ENCODE measurements at places on chromosomes 5 and 9.

DNA sequence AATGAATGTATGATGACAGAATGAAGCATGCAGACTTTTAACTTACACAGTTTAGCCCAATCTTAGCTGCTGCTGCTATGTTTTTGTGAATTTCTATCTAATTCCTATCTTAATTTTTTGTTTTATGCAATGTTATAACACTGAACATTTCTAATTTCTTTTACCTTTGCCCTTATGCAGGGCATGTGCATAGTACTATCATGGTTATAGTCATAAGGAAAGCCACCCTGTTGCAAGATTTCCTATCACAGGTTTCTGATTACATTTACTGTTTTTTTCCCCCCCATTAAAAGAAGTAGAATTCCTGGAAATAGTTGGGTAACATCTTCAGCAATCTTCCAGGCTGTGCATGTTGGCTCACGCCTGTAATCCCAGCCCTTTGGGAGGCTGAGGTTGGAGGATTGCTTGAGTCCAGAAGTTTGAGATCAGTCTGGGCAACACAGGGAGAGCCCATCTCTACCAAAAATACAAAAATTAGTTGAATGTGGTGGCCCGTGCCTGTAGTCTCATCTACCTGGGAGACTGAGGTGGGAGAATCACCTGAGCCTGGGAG lies 164.4 kb downstream of the KDM4C start:
- no peak for DNase-seq

DNA sequence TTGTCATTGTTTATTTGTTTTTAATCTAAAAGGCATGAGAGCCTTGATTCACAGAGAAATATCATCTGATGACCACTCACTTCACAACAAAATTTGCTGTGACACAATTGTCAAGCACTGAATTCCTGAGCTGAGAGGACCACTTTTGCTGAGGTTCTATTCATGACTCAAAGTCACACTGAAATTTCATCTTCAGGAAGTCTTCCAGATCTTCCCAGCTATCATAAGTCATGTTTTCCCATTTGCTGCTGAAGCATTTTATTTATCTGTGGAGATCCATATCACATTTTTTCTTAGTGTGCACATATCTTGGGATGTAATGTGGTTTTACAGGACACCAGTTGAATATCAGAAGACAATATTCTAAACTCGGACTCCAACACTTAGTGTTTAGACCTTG lies 255.1 kb upstream of the TRIM32 start:
- no peak for DNase-seq

- no peak for DNase-seq
These were observed 49.2 kb upstream of the PPP1R2B start for GRCh38 chr5:156800929-156801328.

DNA sequence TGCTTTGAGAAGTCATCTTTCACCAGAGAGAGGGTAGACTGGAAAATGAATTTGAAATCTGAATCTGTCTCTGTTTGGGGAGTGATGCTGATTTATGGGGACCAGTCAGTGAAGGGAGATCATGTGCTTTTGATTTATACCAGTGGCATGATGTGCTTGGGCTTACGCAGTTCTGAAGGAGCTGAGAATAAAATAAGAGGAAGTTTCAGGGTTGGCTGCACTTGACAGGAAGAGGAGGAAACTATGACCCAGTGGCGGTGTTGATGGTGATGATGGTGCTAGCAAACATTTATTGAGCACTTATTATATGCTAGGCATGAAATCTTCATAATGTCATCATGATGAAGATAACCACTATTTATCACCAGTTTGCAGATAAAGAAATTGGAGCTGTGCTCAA lies 136.4 kb upstream of the GLRA1 start:
- DNase-seq, result no peak

DNA sequence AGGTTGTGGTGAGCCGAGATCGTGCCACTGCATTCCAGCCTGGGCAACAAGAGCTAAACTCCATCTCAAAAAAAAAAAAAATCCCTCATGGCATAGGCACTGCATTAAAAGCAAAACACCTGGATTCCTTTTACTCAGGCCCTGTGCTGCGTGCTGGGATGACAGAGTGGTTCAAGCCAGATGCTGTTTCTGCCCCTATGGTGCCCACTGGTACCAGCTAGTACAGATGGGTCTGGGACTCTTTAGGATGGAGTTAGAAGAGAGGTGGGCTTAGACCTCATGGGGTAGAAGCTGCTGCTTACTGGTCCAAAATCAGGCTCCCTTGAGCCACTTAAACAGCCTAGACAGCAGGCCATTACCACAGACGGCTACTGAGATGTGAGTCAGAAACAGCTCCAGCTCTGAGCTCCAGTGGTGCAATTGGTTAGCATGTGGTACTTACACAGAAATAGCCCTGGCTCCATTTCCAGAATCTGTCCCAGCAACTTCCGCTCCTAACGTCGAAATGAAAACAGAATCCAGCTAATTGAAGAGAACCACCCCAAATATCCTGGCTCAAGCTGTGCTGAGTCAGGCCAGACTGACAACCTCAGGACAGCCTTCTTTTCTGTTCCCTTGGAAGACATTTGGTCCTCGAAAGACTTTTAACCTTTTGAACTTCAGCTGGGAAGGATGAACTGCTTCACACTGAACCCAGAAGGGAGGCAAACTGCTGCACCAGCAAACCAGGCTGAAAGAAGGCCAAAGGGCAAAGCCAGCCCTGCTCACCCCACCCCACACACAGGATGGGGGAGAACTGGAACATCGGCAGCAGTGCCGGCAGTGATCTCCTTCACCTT lies 15.5 kb downstream of the C5orf15 start:
- no peak for DNase-seq

GRCh38 chr5:131776450-131776849 lies 20.4 kb downstream of the FNIP1 start:
- DNase-seq, result no peak

DNA sequence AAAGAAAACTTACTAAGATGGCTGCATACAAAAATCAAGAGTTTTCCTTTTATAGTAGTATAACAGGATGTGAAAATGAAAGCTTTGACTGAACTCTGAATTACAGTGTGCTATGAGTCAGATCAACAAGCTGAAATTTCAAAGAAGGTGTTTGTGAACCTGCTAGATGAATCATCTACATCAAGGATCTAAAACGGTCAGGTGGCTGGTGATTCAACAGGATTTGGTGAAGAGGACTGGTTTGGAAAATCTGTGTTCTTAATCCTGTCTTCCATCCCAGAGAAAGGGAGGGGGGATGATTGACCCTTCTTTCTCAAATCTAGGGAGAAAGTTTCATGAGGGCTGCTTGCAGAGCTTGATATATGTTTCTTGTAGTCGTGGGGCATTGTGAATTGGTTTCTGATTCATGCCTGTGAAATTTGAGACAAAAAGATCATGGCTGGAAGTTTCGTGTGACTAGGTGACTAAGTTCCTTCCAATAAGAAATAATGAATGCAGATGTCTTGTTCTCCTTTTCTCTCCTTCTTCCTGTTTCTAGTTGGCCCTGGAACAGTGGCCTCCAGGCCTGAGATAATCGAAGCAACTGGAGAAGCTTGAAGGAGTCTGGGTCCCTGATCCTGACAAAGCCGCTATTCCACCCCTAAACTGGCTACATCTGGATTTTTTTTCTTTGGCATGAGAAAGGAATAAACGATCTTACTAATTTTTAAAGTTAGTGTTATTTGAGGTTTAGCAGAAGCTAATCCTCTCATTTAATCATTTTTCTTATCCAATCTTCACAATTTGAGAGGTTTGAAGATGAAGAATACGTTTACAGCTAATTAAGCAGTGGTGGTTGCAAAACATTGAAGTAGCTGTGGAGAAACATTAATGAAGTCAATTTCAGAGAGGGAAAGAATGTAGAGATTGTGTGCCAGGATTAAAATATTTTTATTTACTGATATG lies 67.2 kb downstream of the MRPS30 start:
- DNase-seq, result no peak

GRCh38 chr5:151084363-151084762 lies 3.5 kb upstream of the TNIP1 start:
- no peak for DNase-seq

DNA sequence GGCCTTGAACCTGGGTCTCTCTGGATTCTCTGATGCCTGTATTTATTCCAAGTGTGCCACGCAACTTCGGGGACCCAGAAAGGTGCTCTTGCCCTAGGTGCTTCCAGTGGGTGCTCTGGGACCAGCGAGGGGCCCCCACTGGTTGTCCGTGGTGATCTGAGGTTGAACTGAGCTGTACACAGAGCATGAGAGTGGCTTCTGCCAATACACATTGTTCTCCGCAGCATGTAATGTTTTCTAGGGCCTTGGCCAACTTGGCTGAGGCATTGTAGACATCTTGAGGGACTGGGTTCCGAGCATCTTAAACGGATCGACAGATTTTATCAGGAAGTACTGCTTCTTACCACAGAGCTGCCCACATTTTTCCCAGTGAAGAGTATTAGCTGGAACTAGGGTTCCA lies 117.9 kb downstream of the MTX3 start:
- DNase-seq, result no peak

DNA sequence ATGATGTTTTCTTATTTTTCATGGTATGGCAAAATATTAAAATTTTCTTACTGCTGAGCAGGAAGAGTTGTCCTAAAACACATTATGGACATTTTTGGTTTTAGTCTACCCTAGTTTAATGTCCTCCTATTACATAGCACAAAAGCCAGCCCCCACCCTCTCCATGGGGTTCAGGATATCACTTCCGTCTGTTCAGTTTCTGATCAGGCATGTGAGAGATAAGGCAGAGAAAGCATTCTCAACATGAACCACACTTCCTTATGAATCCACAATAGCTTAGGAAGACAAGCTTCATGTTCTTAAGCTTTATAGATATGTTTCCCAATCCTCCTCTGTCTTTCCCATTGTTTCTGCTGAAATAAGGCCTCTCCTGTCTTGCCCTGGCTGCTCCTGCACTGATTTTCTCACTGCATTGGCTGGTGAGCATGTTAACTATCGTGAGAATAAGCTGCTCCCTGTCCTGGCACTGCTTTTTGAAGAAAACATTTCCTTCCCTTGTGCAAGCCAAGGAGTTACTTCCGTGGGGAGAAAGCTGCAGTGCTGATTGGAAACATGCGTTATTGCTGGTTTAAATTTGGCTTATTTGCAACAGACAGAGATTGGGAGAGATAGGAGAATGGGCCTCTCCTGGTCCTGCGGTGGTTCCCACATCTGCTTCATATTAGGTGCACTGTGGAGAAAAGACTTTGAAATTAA lies 260.3 kb upstream of the RPS23 start:
- DNase-seq, result no peak

GRCh38 chr5:81817980-81818379 lies 67.1 kb upstream of the SSBP2 start:
- DNase-seq, result no peak

DNA sequence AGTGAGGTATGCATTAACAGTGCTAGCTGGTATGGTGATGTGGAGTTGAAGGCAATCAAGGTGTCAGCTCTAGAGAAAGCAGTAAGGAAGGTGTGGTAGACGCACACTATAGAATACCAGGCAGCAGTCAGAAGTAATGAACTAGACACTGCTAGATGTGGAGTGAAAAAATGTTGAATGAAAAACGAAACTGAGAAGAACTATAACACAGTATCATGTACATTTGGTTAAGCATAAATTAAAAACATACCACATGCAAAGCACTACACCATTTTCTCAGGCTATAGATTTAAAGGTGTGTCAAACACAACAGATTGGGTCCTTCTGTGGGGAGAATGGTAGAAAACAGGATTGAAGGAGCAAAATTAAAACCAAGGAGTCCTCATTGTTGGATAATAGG lies 15.4 kb downstream of the ZNF622 start:
- DNase-seq, result no peak

- DNase-seq, result no peak
These were observed 54.1 kb downstream of the MAN2A1 start for GRCh38 chr5:109743770-109744212.

DNA sequence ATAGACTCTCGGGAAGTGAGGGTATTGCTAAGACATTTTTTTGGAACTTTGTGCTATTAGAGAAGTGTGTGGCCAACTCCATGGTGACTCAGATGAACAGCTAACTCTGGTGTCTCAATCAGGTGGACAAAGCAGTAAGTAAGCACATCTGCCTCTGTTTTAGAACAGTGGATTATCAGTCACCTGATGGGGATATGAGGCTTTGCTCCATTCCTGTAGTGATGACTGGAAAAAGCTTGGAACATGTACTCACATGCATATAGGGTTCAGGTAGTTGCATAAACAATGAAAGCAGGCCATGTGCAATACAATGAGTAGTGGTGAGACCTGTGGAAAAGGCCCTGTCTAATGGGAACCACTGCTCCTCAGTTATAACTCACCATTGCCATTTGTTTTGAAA lies 168.2 kb upstream of the FBN2 start:
- DNase-seq, result no peak

GRCh38 chr5:95878417-95879323 lies 56.1 kb upstream of the GLRX start:
- no peak for DNase-seq

- no peak for DNase-seq
These were observed at the start of gene FGF18 for GRCh38 chr5:171418982-171419687. Gene FGF18, plus strand, starts transcription at chr5:171419647. Its CDS starts 553 bp downstream, at chr5:171420200.

DNA sequence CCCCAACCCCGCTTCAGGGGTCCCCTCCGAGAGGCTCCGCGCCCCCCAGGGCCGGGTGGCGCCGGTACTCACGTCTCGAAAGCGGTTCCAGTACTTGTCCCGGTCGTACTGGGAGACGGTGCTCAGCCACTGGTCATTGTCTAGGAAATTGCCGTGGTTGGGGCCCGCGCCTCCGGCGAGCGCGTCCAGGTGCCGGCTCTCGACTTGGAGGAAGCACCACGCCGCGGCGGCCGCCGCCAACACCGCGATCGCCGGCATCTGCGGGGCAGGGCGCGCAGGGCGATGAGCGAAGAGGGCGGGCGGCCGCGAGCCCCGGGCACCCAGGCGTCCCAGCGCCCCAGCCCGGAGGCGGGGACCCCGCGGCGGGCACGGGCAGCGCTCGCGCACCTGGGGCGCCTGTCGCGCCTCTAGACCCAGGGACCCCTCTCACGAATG lies 808 bp downstream of the SPOCK1 start:
- peak; percentile 42 for DNase-seq

DNA sequence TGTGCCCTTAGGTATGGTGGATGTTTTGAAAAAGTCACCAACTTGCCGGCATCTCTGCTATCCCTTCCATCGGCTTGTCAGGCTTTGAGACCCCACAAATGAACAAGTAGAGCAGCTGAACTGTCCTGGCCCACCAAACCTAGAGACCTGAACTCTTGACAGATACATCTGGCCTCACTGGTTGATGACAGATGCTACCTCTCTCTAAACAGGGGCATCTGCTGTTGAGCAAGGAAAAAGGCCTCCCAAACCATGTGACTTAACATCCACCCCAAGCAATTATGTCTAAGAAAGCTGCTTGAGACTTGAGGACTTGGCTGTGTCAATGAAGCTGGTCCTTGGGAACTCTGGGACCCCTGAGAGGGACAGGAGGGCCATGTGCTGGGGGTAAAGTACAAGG lies 2.3 kb downstream of the CCNI2 start:
- DNase-seq, result no peak

DNA sequence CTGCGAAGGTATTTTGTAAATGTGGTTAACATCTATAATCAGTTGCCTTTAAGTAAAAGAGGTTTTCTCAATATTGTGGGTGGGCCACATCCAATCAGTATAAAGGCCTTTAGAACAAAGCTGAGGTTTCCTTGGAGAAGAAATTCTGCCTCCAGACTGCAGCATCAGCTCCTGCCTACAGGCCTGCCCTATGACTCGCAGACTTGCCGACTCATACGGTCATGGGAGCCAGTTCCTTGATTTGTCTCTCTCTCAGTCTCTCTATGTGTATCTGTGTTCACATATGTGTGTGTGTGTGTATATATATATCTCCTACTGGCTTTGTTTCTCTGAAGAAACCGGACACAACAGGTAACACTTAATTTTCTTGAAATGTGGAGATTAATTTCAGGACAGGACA lies 45.3 kb downstream of the SLC36A1 start:
- DNase-seq, result no peak

GRCh38 chr9:35842795-35843194 lies 13.8 kb downstream of the TMEM8B start:
- no peak for DNase-seq

All from SHP77 (cell line).